ENCODE measurements at places on chromosomes 1 and 21.

GRCh38 chr1:74699331-74699730, 25.7 kb upstream of the ERICH3 start:
- no peak for DNase-seq

DNA sequence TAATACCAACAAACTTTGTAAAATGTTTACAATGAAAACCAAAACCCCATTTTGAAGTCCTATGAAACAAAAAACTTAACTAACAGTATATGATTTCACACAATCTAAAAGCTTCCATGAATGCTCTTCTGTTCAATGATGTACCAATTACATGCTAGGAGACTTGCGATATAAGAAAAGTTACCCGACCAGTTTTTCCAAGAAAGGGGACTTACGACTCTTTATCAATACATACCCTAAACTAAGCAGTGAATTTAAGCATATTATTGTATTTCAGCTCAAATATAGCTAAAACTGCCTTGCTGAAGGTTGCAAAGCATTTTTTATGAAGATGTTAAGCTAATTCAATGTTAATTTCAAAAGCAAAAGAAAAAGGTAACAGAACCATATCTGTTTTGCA, 15.6 kb downstream of the SSX2IP start:
- no peak for DNase-seq

- DNase-seq = no peak
Observed at GRCh38 chr1:97834899-97835298, 85.9 kb downstream of the DPYD start.

DNA sequence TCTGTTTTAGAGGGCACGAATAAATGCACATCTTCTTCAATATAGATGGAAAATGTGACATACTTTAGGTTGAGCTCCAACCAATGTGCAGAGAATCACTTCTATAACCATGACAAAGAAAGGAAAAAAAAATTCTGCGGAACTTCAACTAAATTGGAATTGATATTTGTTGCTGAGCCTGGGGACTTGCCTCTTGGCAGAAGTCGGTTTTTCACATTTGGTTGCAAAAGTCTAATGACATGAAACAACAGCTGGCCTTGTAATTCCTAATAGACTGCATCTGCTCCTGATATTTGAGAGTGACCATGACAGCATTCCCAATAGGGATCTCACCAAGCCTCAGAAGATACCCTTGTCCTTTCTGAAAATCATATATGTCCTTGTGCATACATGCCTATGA, 112.8 kb downstream of the PRRX1 start:
- DNase-seq = no peak

DNA sequence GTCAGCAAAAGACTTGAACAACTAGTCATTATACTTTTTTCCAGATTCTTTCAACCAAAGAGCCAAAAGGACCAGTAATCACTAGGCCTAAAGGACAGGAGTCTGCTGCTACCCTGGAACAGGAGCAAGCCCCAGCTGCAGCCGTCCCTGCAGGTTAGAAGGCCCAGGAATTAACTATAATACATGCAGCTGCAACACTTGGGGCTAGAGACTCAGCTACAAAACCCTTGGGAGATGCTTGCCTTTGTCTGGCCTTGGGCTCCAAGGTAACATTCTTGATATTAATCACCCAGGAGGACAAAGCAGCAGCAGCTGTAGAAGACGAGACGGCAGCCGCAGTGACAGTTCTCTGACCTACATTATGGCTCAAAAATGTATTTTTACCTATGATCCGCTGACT, 841.2 kb upstream of the ADGRL4 start:
- DNase-seq = no peak

- DNase-seq = no peak
Observed at GRCh38 chr1:71053758-71054157, 6.1 kb upstream of the PTGER3 start.

DNA sequence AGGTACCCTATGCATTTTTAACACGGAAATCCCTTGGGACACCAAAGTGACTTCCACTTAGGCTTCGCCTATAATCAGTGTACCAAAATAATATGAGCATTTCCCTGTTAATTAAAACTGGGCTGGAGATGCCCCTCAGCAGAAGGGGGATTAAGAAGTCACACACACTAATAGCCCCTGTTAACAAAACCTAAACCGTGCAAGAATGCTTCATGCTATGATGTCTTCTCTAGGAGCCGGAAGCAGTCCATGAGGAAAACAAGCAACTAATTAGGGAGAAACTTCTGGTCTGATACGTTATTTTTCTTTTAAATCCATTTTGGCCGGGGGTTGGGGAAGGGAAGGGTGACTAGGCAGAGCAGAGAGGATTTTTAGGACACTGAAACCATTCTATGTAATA, 123.4 kb downstream of the ESRRG start:
- DNase-seq = no peak
